ENCODE measurements at places on chromosomes 1 and 21.

DNA sequence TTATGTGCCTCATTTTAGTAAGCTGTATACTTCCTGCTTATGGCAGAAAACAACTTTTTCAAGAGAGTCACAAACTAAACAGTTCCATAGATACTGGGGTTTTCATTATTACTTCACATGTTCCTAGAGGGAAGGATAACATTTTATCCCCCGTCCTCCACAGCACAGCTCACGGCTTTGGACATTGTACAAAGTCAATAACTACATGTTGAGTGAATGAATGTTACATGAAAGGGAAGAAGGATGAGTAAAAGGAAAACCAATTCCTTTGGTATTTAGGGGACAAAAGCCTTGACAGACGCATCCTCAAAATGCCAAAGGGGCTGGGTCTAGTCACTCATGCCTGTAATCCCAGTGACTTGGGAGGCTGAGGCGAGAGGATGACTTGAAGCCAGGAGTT, 14.8 kb downstream of the PI4KB start:
- DNase-seq = peak; percentile 48

DNA sequence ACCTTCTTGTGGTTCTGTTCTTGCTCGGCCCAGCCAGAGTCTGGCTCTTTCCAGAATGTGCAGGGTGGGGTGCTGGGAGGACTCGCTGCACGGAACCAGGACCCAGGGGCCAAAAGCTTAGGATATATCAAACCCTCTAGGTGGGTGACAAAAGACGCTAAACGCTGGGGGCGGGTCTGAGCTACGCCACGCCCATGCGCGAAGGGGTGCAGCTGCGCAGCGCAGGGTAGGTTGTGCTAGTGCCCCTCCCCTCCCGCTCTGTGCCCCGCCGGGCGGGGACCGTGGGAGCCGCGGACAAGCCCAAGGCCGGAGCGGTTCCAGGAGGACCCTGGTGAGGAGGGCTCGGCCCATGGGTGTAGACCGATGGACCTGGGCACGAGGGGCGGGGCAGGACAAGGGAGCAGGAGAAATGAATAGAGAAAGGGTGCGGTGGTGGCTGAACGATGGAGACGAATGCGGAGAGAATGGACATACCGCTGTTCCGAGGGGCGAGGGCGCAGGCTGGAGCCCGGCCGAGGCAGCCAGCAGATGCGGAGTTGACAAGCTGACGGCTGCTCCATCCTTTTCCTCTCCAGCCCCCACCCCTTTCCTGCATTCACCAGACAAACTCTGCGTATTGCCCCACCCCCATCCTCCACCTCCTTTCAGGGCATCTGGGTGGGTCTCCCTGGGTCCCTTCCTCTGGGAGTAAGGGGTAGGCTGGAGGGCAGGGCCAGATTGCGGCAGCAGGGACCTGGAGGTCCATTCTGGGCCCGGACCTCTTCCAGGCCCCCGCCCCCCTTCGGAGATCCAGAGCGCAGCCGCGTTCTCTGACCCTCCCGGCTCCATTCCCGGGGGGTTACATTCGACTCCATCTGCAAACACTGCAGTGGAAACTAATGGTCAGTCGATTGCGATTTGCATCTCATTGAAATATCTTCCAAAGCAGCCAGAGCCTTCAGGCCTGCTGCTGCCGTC, at the start of gene RUSC1:
Gene RUSC1, plus strand, starts transcription at position 234 of the 957 bp plus-strand sequence. CDS start 880 bp downstream, outside the sequence.
- peak; percentile 47 for DNase-seq

- peak; percentile 4 for DNase-seq
Measured at GRCh38 chr1:107622966-107623365, 342.0 kb downstream of the VAV3 start.

DNA sequence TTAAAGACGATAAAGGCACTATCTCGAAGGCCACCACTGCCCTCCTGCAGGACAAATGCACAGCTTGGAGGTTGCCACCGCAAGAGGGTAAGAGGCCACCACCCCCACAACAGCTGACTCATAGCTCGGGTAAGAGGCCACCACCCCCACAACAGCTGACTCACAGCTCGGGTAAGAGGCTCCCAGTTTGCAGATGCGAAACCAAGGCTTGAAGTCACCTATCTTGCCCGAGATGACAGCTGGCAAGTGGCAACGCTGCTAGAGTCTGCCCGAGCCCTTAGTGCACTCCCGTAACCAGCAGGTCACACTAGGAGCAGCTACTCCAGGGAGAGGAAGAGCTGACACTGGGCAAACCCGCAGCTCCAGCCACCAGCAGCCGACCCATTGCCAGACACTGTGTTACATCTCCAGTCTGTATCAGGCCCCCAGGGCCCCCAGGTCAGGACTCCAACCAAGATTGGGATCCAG, 17.1 kb upstream of the SPSB1 start:
- peak; percentile 81 for DNase-seq

GRCh38 chr1:231423648-231424047, 1.6 kb upstream of the EGLN1 start:
- DNase-seq = no peak

DNA sequence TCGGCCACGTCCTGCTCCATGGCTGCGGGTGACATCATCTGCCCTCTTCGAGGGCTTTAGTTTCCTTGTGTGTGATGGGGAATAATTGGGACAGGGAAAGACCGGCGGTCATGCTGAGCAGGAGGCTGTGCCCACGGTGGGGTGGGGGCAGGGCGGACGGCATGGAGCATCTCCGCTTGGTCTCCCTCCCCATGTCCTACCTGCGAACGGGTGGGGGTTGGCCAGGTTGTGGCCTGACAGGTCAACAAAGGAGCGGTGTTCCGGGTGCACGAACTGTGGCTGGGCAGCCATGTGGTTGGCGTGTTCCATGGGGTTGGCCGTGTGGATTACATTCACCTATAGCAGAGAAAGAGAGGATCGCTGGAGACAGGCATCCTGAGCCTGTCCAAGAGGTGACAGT, 80.0 kb downstream of the PIK3CD start:
- no peak for DNase-seq

- no peak for DNase-seq
Measured at GRCh38 chr1:247347477-247348222, 16.0 kb upstream of the ZNF496 start.

DNA sequence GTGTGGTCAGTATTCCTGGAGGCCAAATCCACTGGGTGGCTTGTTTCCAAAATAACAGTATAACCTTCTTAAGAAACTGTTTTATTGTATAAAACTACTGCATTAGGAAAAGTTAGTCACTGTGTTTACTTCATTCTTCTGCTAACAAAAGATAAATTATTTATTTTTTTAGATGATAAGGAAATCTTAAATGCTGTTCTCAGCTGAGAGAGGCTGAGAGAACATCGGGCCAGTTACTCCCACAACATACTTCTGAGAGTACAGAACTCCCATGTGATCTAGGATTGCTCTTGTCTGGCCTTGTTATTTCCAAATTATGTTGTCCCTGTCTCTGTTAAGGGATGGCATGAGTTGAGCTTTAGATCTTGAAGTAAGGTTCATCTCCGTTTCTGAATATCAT, 96.7 kb upstream of the CXADR start:
- DNase-seq = no peak

GRCh38 chr1:41900603-41901444, 17.9 kb downstream of the HIVEP3 start:
- DNase-seq = peak; percentile 84

DNA sequence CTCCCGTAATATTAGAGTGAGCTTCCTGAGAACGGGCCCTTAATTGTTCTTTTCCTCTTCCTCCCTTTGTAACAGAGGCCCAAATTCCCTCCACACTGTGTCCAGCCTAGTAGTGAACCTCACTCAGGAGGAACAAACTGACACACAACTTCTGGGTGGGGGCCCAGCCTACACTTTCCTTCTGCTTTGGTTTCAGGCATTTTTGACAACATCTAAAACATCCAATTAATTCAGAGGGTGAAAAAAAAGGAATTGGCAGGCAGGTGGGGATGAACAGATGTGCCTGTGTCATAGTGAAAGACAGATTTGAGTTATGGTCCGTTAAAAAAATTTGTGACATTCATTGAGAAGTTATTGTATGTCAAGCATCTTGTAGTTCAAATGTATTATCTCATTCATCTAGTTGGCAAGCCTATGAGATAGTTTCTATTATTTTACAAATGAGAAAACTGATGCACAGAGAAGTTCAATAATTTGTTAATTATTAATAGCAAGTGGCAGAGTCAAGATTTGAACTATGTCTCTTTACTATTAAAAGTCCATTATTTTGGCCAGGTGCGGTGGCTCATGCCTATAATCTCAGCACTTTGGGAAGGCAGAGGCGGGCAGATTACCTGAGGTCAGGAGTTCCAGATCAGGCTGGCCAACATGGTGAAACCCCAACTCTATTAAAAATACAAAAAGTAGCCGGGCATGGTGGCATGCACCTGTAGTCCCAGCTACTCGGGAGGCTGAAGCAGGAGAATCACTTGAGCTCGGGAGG, 41.6 kb upstream of the LRIG2 start:
- no peak for DNase-seq

DNA sequence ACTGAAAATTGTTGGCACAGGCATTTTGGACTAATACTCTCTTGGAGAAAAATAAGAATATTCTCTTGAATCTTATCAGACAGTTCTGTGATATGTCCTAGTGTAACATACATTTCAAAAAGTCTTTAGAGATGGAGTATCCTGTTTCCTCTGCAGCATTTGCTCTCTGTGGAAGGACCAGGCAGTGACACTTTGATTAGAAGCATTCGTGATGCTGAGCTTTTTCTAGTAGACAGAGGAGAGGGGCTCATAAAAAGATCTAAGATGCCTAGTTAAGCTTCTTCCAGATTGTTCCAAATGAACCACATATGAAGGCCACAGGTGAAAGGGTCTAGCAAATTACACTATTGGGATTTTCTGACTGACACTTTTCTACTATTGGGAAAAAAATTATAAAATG, 120.3 kb downstream of the C1orf21 start:
- no peak for DNase-seq

- DNase-seq = no peak
Measured at GRCh38 chr1:215761446-215761845, 194.3 kb downstream of the KCTD3 start.

DNA sequence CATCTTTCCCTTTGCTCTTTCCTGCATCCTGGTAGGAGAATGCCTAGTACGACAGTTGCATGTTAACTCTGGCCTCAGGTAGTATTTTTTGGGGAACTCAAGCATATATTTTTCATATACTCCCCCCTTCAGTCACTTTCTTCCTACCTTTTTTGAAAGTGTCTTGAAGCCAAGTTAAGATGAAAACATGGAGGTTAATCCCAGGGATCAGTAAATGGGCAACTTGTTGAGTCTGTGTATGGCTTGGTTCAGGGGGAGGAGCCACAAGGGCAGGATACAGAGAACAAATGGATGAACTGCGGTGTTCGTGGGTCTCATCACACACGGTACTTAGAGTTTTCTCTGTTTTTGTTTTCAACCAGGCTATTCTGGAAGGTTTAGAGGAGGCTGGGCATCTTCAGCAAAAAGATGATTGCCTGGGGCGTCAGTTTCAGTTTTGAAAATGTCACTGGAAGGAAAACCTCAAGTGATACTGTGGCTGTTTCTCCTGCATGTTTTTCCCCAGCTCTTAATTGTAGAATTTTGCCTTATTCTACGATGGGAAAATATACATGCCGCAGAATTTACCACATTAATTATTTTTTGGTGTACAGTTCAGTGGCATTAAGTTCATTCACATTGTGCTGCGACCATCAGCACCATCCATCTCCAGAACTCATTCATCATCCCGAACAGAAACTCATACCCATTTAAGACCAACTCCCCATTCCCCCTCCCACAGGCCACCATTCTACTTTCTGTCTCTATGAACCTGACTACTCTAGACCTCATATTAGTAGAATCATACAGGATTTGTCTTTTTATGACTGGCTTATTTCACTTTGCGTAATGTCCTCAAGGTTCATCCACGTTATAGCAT, 71.5 kb downstream of the MAP10 start:
- DNase-seq = no peak

GRCh38 chr1:162772571-162773154, 17.8 kb upstream of the HSD17B7 start:
- no peak for DNase-seq

- DNase-seq = peak; percentile 37
Measured at GRCh38 chr21:29155118-29155932, 24.9 kb downstream of the MAP3K7CL start.

DNA sequence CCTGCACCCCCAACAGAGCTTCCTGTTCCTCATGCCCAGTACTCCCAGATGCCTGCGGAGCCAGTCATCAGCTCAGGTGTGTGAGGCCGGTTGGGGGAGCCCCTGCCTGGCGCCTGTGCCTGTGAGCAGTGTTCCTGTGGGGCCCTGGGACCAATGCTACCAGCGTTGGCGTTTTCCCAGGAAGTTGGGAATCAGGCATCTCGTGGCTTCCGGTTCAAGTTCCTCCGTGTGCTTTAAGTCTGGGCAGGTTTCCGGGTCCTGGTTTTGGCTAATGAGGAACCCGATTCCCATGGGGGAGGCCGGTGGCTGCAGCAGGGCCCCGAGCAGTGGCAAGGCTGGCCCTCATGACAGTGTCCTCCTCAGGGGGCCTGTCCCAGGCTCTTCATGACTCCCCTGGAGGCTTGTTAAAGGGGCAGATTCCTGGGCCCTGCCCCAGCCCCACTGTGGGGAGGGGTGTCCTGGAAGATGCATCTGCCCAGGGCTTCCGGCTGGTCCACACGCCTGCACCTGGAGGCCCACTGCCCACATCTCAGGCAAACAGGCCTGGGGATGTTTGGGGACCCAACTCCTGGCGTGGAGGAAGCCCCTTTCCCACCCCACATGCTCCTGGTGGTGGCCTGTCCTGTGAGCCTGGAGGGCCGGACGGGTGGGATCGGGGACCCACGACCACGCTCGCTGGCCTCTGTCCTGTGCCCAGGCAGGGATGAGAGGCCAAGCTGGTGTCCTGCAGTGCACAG, 26.2 kb downstream of the TP73 start:
- DNase-seq = no peak

- no peak for DNase-seq
Measured at GRCh38 chr1:2301607-2302291, 73.6 kb downstream of the SKI start.

Data from kidney tubule cell (primary cell).